Transverse colon (tissue), 4 donors: ENCODE measurements at places on chromosomes 16 and 17.
A peak's percentile ranks its signal among the peaks of the same experiment; 100 is the strongest.

GRCh38 chr17:65737451-65737850 lies 176.0 kb upstream of the AXIN2 start:
- DNase-seq, result no peak

DNA sequence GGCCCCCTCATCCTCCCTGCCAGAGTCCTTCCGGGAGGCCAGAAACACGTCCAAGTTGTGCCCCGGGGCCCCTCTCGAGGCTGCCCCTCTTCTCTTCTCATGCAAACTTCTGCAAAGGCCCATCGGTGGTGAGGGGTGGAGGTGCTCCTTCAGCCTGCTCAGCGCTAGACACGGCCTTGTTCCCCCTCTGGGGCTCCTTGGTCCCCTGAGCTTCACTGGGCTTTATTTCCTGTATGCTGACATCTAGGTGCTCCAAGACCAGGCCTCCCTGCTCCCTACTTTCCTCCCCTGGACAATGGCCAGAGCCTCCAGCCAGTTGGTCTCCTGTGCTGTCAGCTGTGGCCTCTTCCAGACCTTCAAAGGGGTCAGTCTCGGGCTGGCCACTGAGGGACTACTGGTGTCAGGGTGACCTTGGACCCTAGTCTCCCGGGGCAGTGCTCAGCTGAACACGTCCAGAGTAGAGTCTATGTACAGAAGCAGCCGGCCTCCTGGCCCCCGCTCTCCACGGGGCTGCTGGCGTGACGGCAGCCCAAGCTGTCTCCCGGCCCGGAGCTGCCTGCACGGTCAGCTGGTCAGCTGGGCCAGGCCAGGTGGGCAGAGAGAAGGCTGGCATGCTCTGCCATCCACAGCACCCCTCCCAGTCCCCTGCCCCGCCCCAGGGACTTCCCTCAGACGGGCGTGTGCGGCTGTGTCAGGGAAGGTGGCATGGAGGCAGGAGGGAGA lies 1.7 kb upstream of the PRR35 start:
- no peak for DNase-seq

DNA sequence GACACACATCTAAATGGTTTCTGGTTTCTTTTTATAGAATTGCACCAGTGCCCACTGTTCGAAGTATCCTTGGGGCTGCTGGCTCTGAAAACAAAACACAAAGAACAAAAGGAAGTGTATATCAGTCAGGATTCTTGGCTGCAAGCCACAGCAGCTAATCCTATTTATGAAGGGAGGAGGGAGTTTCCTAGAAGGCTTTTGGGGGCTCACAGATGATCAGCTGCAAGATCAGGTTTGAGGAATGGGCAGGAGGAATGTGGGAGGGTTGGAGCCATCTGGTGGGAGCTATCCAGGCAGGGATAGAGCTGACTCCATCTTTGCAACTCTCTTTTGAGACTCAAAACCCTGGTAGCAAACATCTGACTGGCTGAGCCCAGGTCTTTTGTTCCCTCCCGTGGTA lies 118.3 kb upstream of the EEF2KMT start:
- DNase-seq, result peak; percentile 13

GRCh38 chr17:62562656-62563055 lies 64.8 kb upstream of the MRC2 start:
- peak; percentile 13 for DNase-seq
